ENCODE measurements at places on chromosomes 11 and 22.
A peak's percentile ranks its signal among the peaks of the same experiment; 100 is the strongest.

- no peak for DNase-seq
Measured at GRCh38 chr11:44939673-44940395, 10.8 kb downstream of the TP53I11 start.

DNA sequence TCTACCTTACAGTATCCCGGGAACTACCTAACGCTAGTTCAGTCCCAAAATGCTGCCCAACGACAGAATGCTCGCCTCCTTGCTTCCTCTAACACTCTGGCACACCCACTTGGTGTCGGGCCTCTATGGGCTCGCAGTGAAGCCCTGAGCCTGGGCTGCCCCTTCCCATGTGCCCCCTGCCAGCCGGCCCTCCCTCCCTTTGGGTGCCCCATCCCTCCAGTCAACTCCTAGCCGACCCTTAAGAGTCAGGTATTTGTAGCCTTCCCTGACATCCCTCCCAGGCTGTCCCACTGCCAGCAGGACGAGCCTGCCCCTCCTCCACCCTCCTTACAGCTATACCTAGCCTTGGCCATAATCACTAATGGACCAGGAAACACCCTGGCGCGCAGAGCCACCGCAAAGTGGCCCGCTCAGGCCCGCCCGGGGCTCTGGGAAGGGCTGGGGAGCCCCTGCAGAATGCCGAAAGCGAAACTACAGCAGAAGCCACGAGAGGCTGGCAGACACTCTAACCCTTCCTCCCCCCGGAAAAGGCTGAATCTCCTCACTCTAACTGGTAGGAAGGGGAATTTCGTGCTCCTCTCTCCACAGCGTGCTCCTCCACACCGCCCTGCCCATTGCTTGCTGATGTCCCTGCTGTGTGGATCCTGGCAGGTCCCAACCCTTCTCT, 8.2 kb downstream of the CBX7 start:
- no peak for DNase-seq

GRCh38 chr11:60857378-60858232, 1.9 kb upstream of the PTGDR2 start:
- no peak for DNase-seq

DNA sequence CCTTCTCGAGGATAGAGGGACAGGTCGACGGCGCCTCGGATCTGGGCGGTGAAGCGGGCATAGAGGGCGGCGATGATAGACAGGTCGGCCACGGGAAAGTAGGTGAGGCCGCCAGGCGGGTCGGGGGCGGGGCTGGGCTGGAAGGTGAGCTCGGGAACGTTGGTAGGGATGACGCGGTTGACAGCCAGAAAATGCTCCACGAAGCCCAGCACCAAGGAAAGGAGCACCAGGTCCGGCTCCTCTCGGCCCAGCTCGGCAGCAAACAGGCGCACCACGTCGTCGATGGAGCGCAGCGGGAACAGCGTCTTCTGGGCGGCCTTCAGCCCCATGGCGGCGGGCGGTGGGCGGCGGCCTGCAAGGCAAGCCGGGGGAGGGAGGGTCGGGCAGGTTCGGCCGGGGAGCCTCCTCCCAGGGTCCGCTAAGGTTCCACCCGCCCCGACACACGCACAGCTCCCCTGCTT, 540 bp downstream of the MEN1 start:
- DNase-seq, result peak; percentile 34

DNA sequence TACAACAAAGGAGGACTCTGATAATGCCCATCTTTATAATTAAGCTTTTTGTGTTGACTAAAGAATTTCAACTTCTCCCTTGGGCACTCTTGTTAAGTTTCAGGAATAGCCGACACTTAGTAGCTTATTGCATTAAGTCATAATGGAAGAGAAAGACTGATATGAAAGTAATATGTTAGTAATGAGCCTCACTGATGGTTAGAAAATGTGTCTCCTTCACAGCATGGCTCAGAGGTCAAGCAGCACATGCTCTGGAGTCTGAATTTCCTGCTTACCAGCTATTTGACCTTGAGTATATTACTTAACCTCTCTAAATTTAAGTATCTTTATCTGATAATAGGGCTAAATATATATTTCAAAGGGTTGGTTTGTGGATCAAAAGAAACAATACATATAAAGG, 39.0 kb downstream of the PDGFD start:
- DNase-seq, result no peak

GRCh38 chr11:215581-216037, 8.1 kb downstream of the RIC8A start:
- DNase-seq, result no peak

- DNase-seq, result no peak
Measured at GRCh38 chr11:64752175-64752970, 7.4 kb downstream of the PYGM start.

DNA sequence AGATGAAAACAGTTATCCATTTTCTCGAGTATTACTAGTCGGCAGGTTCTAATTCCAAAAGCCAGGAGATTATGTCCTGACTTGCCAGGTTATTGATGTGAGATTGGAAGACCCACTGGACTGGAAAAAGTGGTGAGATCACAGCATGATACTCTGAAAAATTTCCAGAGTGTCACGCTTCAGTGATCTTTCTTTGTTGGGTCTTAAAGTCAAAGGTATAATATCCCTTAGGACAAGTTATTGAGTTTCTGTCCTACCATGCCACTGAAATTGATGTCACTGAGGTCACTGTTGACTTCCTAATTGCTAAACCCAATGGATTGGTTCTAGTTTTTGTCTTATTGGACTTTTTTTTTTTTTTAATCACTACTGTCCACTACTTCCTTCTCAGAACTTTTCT, 104.5 kb upstream of the GRAMD1B start:
- DNase-seq, result no peak

- DNase-seq, result no peak
Measured at GRCh38 chr22:31449506-31449905, 40.1 kb downstream of the EIF4ENIF1 start.

- peak; percentile 51 for DNase-seq
Measured at GRCh38 chr22:38570779-38571364, 889 bp upstream of the DMC1 start.

GRCh38 chr11:121741761-121742361, 289.1 kb upstream of the SORL1-AS1 start:
- DNase-seq, result no peak

DNA sequence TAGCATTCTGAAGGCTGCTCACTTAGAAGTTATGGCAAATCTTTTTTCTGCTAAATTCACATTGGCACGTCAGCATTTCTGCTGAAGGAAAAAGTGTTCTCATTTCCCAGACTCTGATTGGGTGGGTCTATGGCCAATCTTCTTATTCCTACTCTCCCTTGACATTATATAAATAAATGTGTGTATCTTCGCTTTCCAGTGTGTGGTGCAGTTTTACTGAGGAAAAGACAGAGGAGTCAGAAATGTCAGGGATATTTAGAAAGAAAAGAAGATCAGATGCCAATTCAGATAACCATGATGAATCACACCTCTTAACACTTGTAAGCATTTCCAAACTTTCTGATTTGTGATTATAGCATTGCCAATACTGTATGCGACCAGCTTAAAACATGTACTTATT, 3.2 kb upstream of the BDNF start:
- no peak for DNase-seq

- DNase-seq, result peak; percentile 51
Measured at GRCh38 chr11:132312701-132313111, 942.3 kb downstream of the NTM start.

DNA sequence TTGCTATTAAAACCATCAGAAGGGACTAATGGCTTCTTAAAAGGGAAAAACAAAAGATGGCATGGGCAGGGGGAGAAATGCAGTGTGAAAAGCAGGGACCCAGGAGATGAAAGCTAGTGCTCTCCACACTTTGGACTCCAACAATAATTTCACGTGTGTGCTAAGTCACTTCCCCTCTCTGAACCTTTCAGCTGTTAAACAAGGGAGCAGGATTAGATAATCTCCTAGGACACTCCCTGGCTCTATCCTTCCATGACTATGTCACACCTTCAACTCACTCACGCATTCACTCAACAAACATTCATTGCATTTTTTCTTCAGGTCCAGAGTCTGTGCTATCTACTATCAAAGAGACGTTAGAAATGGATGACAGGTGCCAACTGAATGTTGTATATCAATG, 88.7 kb downstream of the SYN3 start:
- DNase-seq, result no peak

DNA sequence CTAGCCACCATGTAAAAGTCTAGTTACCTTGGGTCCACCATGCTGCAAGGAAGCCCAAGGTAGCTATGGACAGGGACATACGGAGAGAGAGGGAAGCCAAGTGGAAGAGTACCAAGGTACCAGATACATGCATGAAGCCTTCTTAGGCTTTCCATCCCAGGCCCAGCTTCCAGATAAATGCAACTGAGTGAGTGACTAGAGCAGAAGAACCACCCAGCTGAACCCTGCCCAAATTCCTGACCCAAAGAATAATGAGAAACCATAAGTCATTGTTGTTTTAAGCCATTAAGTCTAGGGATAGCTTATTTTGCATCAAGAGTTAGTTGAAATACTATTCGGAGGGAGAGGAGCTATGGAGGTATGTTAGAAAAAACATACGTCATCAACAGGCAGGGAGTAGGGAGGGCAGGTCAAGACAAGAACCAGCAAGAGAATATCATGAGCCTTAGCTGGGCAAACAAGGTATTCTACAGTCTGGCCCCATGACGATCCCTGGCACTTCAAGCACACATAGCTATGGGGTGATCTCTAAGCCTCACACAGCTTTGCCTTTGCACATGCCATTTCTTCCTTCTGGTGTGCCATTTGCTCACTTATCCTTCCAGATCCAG, 36.5 kb upstream of the APLNR start:
- no peak for DNase-seq

- DNase-seq, result no peak
Measured at GRCh38 chr22:23405366-23405851, 174.7 kb downstream of the IGLL1 start.

DNA sequence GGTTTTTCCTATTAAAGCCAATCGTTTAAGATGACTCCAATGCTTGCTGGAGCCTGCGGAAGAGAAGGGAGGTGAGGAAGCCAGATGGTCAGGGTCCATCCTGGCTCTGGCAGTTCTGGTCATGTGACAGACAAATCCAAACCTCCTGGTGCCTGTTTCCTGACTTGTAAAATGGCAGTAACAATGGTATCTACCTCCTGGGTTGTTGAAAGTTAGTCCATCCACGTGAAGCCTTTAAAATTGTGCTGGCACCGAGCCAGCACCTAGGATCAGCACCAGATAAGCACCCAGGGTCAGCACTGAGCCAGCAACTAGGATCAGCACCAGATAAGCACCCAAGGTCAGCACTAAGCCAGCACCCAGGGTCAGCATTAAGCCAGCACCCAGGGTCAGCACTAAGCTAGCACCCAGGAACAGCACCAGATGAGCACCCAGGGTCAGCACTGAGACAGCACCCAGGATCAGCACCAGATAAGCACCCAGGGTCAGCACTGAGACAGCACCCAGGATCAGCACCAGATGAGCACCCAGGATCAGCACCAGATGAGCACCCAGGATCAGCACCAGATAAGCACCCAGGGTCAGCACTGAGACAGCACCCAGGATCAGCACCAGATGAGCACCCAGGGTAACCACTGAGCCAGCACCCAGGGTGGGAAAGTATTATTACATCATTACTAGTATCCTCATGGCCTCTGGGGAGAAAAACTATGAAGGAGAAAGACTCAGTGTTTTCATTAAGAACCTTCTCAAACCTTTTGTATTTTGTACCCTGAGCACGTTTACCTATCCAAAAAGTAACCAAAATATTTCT, 17.2 kb downstream of the KIAA0930 start:
- no peak for DNase-seq

GRCh38 chr11:73645972-73646631, at the start of gene PLEKHB1:
PLEKHB1 (plus strand) TSS chr11:73646581; CDS start chr11:73646609, 28 bp downstream.
- DNase-seq, result no peak

- DNase-seq, result no peak
Measured at GRCh38 chr11:131136486-131136885, 220.2 kb upstream of the SNX19 start.

DNA sequence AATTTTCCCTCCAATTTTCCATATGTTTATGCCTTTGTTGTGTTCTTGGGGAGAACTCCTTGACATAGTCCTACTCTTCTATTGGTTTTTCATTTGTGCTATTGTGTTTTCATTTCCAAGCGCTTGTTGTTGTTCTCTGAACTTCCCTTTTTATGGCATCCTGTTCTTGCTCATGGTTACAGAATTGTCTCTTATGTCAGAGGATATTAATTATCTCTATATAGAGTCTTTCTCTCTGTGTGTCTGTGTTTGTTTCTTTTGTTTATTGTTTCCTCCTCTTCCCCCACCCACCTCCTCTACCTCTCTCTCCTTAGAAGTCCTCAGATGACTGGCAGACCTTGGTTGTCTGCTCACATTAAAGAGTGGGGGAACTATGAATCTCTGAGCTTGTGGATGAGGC, 69.9 kb downstream of the HORMAD2 start:
- no peak for DNase-seq

- DNase-seq, result peak; percentile 79
Measured at GRCh38 chr22:20524004-20524481, 16.6 kb downstream of the MED15 start.

- no peak for DNase-seq
Measured at GRCh38 chr22:33962409-33962808, 42.1 kb upstream of the LARGE1 start.

DNA sequence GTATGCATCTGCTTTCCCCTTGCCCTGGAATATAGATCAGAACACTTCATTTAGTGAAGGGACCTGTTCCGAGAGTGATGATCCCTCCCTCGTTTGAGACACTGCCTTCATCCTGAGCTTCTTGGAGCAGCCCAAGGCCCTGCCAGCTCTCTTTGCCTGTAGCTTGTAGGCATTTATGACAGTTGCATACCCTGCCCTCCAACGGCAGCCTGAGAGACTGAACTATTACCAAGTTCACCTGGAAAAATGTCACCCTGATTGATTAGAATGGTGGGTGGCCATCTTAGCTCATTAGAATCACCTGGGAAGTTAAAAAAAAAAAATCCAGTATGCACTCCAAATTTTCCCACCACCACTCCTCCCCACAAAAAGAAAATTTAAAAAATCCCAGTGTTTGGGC, 1.5 kb downstream of the MICAL3 start:
- DNase-seq, result no peak

DNA sequence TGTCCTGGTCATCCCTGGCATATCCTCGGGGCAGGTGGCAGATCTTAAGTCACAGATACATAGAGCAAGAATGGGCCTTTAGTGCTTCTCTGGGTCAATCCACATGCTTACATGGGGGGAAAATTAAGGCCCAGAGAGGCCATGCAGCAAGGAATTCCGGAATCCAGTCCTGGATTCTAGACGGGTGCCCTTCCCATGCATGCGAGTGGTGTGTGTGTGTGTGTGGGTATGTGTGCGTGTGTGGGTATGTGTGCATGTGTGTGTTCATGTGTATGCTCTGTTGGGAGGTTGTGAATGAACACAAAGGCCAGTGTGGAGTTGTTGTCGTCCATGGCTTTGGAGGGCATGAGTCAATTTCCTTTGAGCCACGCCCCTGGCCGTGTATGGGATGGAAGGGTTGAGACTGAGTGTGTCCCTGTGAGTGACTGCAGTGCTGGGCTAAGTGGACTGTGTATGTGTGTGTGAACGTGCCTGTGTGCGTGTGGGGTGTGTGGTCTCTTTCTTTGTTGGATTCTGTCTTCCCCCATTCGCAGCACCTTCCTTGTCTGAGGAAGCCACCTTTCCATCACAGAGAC, 33.4 kb upstream of the EIF3D start:
- DNase-seq, result no peak

Measured in NCI-H510A treated with DMSO at 0.1 percent for 48 hours (cell line).